Stimulated activated CD4-positive, alpha-beta T cell treated with anti-CD3 and anti-CD28 coated beads, Interleukin-12 subunit alpha, Interleukin-12 subunit beta, amount 100 ng/mL, for 24 hours (primary cell): ENCODE measurements at places on chromosomes 6 and 20.

DNA sequence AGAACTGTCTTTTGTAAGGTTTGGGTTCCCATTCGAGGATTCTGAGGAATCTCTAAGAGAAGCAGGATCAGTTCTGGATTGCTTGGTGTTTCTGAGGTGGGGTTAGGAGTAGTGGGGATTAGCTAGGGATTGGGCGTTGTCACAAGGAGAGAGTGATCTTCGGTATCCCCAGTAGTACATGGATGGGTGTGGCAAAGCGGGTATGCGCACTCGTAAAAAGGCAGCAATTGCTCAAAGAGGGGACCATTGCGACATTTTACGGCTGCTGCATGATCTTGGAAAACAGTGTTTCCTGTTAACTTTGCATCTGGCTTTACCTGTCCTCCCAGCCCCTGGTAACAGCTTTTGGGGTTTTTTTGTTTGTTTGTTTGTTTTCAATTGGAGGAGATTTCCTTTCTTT lies 9.7 kb upstream of the ZSCAN9 start:
- DNase-seq, result no peak

- DNase-seq, result no peak
These were observed 21.8 kb downstream of the FAM209B start for GRCh38 chr20:56554869-56555268.

- no peak for DNase-seq
These were observed 15.2 kb downstream of the CHMP4B start for GRCh38 chr20:33826270-33826897.

DNA sequence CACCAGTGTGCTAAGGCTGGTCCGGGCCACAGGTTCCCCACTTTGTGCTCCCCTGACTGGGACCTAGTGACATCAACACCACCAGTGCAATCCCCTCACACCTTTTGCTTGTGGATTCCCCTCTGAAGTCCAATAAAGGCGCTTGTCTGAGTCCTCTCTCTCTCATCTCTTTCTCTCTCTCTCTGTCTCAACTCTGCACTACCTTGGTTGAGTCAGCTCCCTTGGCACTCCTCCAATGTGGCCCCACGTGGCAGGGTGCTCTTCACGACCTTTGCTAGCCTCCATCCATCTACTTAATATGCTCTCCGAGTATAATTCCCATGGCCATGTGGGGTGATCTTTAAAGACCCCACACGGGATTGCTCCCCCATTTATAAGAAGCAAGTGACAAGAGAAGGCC lies 385.0 kb downstream of the CD83 start:
- DNase-seq, result no peak

DNA sequence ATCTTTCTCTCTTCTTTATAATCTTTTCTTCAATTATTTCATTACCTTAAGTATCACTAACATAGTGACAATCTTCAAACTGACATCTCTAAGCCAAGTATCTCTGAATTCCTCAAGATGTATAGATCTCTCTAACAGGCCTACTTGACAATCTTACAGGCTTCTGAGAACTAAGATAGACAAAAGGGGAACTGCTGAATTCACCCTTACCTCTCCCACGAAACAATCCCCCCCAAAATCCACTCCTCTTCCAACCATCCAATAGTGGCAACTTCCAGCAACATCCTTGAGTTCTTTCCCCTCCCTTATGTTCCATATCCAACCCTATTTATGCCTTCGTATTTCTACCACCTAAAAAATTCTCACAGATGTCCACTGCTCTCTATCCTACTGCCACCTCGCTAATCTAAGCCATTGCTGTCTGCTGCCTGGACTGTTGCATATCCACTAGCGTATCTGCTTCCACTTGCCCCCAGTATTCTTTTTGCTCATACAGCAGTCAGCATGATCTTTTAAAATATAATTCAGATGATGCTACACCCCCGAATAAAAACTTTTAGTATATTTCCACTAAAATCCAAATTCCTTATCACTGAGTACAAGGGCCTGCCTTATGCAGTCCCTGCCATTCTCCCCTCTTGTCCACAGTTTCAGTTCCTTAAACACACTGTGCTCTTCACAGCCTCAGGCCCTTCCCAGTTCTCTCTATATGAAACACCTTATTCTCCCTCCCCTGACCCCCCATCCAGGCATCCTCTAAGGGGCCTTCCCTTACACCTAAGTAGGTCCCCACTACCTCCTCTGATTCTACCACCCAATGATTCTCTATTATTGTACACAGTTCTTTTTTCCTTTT lies 8.0 kb downstream of the REPS1 start:
- DNase-seq, result no peak

DNA sequence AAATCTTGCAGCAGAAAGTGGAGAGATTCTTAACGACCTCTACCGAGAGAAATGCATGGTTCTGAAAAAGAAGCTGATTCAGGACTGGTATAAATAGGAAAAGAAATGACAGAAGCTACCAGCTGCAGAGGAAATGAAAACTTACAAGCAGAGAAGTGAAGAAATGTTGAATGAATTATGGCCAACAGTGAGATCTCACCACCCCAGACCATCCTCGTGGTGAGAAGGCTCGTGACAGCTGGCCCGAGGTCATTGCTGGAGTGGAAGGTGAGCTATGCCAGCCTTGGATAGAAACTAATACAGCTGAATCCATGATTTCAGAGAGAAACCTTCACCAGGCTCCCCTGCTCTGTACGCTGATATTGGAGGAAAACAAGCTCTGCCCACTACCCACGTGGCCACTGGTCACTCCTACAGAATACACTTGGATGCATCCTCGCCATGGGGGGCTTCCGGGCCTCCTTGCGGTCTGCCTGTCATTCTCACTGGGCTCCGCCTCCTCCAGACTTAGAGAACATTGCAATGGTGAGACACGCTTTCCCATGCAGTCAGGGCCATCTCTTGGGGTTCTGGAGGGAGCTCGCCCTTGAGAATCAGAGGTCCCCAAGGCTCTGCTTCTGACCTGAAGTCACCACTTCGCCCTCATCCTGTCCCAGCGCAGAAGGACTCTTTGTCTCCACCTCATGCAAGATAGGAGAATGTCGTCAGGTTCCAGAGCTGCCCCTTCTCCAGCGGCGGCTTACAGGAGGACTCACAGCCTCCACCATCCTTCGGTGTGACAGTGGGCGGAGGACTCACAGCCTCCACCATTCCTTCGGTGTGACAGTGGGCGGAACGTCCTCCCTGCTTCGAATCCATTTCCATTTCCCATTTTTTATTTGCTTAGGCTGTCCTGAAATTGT lies 10.6 kb upstream of the TUBB2B start:
- no peak for DNase-seq

- no peak for DNase-seq
These were observed 147.5 kb upstream of the TCF21 start for GRCh38 chr6:133741375-133741861.

DNA sequence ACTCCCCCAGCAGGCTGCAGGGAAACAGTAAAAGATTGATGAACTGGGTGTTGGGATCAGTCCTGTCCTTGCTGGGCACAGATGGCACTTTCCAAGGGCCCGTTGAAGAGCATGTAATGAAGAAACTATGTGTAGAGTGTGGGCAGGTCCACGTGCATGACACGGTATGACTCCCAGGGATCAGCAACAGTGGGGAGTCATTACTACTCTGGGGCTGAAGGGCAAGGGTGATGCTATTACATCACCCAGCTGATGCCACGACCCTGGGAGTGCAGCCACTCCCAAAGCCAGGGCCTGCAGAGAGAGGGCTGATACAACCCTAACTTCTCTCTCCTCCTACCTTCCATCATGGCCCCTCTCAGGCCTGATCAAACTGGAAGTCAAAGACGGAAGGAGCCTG lies 20.1 kb downstream of the KCNK17 start:
- DNase-seq, result no peak

GRCh38 chr20:32887492-32887891 lies 28.8 kb downstream of the EFCAB8 start:
- DNase-seq, result no peak
